ENCODE measurements at places on chromosomes 7 and 10.

DNA sequence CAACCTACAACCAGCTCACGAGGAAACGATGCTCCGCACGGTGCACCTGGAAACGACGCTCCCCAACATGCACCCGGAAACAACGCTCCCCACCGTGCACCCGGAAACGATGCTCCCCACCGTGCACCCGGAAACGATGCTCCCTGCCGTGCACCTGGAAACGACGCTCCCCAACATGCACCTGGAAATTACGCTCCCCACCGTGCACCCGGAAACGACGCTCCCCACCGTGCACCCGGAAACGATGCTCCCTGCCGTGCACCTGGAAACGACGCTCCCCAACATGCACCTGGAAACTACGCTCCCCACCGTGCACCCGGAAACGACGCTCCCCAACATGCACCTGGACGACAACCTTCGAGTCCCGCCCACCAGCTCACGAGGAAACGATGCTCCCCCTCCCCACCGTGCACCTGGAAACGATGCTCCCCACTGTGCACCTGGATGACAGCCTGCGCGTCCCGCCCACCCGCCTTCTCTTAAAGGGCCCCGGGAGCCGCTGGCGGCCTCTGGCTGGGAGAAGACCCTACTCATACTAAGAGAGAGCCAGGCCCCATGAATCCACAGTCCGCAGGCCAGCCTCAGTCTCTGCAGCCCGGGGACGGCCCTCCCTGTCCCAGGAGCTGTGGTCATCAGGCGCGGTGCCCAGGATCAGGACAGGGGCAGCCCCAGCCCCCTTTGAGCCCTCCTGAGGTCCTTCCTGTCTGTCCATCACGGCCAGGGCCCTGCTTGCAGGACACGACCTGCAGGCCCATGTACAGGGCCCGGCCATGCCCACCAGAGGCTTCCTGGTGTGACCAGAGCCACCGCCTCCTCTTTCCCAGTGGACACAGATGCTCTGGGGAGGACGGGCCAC, 98.3 kb downstream of the PDGFA start:
- peak; percentile 34 for DNase-seq

DNA sequence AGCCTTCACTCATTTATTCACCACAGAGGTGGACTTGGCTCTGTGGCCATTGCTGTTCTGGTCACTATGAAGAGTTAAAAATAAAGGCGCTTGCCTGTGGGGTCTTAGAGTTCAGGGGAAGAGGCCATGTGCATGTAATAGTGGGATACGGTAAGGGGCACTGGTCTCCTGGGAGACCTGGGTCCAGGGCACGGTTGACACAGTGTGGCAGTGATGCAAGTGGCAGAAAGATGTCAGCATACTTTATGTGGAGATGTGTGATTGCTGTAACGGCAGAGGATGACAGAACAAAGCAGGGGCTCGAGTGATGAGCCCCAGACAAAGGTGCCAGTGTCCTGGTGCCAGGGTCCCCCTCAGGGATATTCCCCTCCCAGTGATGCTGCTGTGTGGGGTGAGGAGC, 8.6 kb downstream of the ZSCAN25 start:
- no peak for DNase-seq

GRCh38 chr7:35546691-35547429, 148.1 kb downstream of the HERPUD2 start:
- no peak for DNase-seq

DNA sequence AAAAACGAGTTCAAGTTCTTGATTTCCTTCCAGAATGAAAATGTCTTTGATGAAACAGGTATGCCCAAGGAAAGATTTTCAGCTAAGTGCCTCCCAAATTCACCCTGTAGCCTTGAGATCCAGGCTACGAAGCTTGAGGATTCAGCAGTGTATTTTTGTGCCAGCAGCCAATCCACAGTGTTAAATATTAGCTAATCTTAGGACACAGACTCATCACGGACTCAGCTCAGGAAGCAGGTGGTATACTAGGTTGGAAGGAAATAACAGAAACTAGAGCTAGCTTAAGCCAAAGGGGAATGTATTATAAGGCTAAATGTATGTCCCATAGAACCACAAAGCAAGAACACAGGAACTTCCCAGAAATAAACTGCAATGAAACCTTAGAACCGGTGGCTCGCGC, 151.0 kb upstream of the PRSS1 start:
- no peak for DNase-seq

- DNase-seq = peak; percentile 48
These were observed 9.3 kb upstream of the CHCHD1 start for GRCh38 chr10:73772281-73773151.

DNA sequence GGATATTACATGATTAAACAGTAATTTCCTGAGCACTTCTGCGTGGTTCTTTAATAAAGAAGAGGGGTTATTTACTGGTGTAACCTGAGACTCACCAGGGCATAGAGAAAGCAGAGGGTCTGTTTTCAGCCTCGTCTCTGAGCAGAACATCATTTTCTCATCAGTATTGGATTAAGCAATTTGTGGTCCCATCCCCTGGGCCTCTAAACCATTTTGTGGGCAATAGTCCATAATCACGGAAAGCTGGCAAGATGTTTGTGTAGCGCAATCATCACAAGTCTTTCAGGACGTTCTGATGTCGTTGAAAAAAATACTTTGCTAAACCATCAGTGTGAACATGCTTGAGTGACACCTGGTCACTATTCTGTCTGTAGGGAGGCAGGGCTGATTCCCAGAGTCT, 37.1 kb upstream of the SEC61G start:
- peak; percentile 46 for DNase-seq

- DNase-seq = no peak
These were observed 8.8 kb downstream of the LYZL1 start for GRCh38 chr10:29297678-29298077.

DNA sequence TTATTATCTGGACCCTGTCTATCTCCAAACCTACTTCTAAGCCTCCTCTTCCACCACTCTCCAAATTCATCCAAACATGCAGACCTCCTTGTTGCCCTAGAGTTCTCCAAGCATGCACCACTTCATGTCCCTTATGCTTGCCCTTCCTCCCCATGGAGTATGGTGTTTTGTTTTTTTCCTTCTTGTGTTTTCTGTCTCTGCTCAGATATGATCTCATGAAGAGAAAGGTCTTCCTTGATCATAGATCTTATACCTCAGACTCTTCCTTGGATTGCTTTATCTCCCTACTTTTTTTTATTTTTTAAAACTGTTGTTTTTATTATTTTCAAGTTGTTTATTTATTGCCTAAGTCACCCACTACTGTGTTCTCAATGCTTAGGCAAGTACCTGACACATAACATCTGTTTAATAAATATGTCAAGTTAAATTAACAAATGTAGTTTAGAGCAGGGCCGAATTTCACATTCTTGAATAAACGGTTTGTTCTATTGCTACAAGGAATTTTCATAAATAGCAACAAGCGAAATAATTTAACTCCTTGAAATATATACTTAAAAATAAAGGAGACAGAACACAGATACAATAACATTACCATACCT, 84.5 kb downstream of the HGF start:
- DNase-seq = no peak

DNA sequence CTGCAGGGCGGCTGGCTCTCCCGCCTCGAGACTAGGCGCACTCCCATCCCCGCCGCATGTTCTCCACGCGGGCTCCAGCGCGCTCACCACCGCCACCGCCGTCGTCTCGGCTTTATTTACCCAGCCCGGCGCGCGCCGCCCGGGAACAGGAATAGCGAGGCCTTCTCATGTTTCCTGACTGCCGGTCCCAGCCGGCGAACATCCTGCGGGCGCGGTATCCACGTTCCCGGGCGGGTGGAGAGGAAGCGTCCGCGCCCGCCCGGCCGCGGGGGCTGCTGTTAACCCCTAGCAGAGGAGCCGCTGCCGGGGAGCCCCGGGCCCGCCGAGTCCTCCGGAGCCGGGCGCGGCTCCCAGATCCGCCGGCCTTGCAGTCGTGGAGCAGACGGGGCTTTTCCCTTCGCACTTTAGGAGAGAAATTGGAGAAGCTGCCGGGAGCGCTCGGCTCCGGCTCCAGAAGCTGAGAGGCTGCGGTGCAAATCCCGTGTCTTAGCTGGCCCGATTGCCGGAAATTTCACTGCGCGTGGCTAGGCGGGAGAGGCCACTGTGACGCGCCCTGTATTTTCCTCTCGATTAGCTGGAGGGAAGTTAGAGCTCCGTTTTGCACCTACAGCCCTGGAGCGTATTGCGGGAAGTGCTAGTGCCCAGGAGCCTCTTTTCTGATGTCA, at the start of gene MKX:
MKX (minus strand) TSS at position 88 of the 665 bp plus-strand sequence. CDS start 2,404 bp downstream, outside the sequence.
- no peak for DNase-seq

GRCh38 chr10:69835233-69835632, 33.5 kb downstream of the COL13A1 start:
- DNase-seq = no peak

DNA sequence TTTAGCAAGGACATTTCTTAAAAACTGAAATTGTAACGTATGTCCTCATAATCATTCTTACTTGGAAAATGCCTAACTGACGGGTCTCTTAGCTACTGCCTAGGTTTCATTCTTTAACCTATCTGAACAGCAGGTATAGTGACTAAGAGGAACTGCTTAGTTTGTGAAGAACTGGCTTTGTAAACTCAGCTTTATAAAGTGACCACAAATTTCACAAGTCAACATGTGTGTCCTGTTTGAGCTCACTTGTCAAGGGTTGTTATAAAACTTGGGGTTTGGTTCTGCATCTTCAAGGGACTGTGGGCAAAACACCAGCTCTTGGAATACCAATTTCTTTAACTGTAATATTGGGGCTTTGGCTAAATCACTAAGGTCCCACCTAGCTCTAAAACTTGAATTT, 32.2 kb downstream of the MRPS33 start:
- DNase-seq = no peak

GRCh38 chr7:126780993-126781392, 471.7 kb downstream of the GRM8 start:
- DNase-seq = no peak

DNA sequence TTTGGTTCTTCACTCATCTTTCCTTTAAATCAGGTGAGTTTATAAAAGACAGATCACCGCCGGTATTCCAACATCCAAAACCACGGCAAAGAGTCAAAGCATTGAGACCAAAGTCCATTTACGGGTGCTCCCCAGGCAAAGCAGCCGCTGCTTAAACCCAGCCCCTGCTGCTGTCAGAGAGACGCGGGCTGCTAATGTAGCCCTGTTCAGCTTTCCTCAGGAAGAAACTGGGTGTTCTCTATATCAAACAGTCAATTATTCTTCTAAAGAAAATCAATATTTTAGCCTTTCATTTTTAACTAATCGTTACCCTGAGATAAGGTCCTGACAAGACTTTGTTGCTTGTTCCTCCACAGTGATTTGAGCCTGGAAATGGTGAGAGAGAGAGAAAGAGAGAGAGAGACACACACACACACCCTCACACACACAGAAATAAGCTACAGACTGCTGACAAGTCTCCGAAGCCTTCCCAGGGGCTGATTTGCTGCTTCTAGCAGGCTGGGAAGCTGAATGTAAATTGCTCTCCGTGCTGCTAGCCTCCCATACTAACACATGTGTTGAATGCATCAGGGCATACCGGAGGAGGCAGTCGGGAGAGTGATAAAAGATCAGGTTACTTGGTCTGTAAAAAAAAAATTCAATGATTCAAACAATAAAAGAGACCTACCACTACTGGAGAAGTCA, 183.0 kb upstream of the ANK3 start:
- DNase-seq = peak; percentile 39

DNA sequence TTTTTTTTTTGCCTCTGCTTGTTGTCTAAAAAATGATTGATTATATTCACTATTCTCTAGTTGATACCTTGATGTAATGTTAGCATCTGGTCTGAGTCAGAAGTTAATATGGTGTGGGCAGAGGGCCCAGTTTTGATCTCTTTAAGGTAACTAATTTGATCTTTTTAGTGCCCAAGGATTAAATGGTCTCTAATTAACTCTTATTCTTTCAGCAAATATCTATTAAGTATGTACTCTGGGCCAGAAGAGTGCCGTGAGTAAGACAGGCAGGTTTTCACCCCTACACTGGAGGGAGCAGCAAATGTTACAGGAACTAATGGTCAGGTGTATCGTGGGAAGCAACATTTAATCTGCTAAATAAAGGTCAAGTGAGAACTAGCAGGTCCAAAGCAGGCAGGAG, 144.6 kb upstream of the COL1A2 start:
- DNase-seq = no peak

DNA sequence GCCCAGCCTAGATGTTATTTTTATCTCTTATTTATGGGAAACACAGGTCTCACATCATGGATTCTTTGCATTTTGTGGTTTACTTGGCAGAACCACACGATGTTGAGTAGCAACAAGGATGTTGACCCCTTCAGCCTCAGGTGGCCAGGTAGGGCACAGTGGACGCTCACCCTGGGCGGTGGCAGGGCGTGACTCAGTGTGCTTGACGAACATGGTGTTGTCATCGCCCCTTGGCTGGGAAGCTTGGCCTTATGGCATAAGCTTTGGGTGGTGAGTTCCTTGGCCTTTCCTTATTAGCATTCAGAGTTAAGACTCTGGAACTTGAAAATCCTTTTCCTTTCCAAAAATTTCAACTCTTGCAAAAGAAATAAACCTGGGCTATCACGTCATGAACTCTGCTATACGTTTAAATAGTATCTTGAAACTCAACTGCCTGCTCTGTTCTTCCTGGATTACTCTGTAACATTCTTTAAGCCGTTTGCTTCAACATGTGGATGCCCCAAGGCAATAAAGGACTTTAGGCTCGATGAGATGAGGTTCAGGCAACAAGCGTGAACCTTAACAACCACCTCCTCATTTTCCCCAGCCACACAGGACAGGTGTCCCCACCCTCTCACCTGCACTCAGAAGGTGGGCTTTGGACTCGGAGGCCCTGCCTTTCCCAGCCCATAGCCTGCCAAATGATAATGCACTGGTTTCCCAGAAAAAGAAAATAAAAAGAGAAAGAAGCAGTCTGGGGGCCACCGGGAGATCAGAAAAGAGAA, 22.5 kb upstream of the ECHDC3 start:
- DNase-seq = no peak

GRCh38 chr7:30727061-30727945, 24.6 kb upstream of the INMT start:
- DNase-seq = no peak

GRCh38 chr7:126524967-126525366, 727.8 kb downstream of the GRM8 start:
- DNase-seq = no peak

GRCh38 chr7:30027065-30027456, 559 bp upstream of the FKBP14 start:
- no peak for DNase-seq

DNA sequence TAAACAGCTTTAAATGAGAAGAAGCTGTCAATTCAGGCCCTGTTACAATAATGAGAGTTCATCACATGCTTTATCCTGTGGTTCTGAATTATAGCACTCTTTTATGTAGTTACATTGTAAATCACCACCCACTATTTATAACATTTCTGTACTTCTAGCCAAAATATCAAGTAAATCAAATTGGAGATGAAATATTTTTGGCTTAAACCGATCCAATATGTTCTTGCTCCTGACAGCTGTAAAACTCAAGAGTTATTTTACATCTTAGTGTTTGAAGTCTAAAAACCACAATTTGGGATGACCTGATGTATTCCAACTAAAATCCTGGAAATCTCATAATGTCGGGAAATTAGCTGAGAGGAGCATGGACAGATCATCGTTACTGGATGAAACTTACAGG, 371.2 kb upstream of the LRRN3 start:
- peak; percentile 61 for DNase-seq

GRCh38 chr7:14125998-14126397, 136.5 kb upstream of the ETV1 start:
- no peak for DNase-seq

- DNase-seq = no peak
These were observed 42.2 kb upstream of the TUBB8 start for GRCh38 chr10:91313-91712.
